ENCODE measurements at places on chromosomes 11 and 22.

DNA sequence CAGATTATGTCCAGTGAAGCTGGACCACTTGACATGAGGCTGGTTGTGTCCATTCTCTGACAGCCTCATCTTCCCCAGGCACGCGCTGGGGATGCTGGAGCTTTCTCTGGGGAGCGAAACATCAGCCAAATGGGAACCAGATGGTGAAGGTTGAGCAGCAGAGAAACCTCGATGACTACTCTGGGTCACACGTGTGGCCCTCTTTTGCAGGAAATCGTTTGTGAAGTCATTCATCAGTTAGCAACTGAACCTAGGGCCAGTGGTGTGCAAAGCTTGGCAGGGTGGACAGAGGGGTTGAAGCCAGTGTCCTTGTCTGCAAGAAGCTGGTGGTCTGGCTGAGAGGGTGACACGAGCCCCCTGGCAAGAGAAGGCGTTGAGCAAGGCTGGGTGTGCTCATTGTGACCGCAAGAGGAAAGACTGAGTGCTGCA lies 109.8 kb downstream of the ZBTB16 start:
- DNase-seq = no peak

- no peak for DNase-seq
Observed at GRCh38 chr11:70721006-70721405, 322.7 kb downstream of the CTTN start.

- no peak for DNase-seq
Observed at GRCh38 chr22:40818192-40818746, 877 bp downstream of the SLC25A17 start.

GRCh38 chr22:40258017-40258416 lies 80.3 kb downstream of the TNRC6B start:
- no peak for DNase-seq

DNA sequence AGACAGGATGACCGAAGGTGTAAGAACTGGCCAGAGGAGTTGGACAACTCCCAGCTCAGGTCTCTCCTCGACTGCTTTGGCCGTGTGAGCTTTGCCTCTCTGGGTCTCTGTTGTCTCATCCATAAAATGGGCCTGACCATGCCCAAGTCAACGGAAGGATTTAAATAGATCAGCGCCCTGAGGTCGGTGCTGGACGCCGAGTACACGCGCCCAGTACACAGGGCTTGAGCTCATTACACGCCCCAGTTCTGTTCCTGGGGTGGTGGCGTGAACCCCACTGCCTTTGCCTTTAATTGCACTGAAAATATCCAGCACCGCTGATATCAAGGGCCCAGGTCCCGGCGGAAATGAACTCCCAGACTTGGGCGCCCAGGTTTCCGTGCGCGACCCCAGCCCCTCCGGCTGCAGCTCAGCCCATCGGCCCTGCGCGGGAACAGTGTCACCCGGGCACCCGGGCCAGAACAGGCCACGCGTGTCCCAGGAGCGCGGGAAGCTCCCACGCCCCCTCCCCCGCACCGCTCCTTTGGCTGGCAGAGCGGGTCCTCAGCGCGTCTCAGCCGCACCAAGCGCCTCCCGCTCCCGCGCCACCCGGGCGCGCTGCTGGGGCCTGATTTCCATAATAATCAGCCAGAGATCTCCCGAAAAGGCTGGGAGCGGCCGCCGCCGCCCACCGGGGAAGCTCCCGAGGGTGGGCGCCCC lies 42.2 kb downstream of the CYTH4 start:
- no peak for DNase-seq

GRCh38 chr22:37240941-37241320 lies 3.1 kb downstream of the RAC2 start:
- no peak for DNase-seq

DNA sequence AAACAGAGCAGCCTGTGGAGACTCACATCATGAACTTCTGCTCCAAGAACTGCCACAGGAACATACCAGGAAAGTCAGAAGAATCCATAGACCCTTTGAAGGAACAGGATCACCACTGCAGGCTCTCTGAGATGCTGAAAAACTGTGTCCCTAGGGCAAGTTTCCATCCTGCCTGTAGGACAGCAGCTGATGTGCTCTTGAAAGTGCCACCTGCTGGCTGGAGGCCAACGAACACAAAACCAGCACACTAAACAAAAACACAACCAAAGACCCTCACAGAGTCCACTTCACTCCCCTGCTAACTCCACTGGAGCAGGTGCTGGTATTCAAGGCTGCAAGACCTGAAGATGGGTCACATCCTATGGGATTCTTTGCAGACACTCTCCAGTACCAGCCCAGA lies 12.0 kb upstream of the NXPE1 start:
- DNase-seq = no peak

- DNase-seq = no peak
Observed at GRCh38 chr22:44952863-44953746, 56.7 kb downstream of the PHF21B start.

GRCh38 chr22:43479301-43479950 lies 67.6 kb downstream of the MPPED1 start:
- DNase-seq = no peak

DNA sequence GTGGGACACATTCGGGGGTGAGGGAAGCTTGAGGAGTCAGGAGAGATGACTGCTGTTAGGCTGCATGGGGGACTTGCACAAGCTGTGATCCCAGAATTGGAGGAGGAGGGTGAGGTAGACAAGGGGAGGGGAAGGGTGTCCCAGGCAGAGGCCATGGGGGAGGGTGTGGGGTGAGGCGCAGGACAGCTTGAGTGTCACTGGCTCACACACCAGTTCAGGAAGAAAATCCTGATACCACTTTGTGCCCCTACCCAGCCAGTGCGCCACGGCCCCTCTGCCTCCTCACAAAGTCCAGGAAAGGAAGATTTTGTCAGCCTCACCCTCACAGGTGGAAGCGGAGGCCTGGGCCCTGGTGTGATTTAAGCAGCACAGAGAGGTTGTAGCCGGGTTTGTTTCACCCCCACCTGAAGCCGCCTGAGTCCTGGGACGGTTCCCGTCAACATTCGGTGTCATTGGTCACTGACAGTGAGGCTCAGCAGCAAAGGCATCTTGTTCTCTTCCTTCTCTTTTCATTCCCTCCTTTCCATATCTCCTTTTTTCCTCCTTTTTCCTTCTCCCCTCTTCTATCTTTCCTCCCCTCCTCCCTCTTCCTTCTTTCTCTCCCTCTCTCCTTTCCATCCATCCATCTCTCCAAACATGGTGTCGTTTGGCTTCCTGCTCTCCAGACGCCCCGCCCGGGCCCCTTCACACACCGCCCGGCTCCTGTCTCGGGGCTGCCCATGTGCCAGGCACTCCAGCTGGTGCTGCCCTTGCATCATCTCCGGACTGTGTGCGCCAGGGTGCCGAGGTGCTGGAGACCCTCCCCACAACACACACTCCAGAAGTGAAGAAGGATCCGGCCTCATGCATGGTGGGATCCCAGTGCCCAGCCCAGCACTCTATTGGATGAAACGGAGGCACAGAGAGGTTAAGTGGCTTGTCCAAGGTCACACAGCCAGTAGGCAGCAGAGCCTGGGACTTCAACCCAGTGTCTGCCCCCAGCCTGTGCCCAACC lies 89.3 kb downstream of the MPPED1 start:
- DNase-seq = no peak
